ENCODE measurements at places on chromosomes 6 and 20. TPM values are rescaled to one million over a fixed set of nuclear protein-coding genes. Genes with fewer than 3 reads are reported as not detected.

GRCh38 chr6:110214338-110214737, 34.1 kb downstream of the CDC40 start:
- no peaks in the 10 kb centered on the region for H3K27me3 ChIP-seq
- H3K36me3 ChIP-seq: peaks cover 7% of the 10 kb centered on the region
- H3K4me1 ChIP-seq: no peaks in the 10 kb centered on the region
- no peak for DNase-seq
- H3K4me3 ChIP-seq: no peak overlapping the region

Gene C4B
- total RNA-seq: 1,114 TPM

Gene OR11A1
- total RNA-seq: not detected

DNA sequence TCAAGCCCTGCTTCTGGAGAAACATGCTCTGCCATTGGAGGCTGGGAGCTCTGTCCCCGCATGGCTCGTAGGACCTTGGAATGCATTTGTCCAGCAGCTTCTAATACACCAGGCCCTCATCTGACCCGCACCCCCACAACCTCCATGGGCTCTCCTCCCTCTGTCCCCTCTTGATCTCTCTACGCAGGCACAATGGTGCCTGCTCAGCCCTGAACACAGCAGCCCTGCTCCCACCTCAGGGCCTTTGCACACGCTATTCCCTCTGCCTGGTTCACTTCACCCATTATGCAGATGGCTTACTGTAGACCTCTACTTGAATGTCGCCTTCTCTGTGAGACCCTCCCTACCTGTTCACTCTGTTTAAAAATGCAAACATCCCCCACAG, 27.0 kb upstream of the PTGIS start:
- no peak for DNase-seq
- no peak overlapping the region for H3K27ac ChIP-seq
- H3K27me3 ChIP-seq: no peaks in the 10 kb centered on the region

GRCh38 chr6:42210551-42210950, 7.1 kb downstream of the MRPS10 start:
- DNase-seq: no peak
- H3K4me3 ChIP-seq: no peak overlapping the region

- H3K36me3 ChIP-seq: no peaks in the 10 kb centered on the region
- H3K27me3 ChIP-seq: no peaks in the 10 kb centered on the region
- H3K27ac ChIP-seq: no peak overlapping the region
- no peak overlapping the region for H3K4me3 ChIP-seq
Measured at GRCh38 chr6:143562143-143562542, 50.6 kb upstream of the FUCA2 start.

DNA sequence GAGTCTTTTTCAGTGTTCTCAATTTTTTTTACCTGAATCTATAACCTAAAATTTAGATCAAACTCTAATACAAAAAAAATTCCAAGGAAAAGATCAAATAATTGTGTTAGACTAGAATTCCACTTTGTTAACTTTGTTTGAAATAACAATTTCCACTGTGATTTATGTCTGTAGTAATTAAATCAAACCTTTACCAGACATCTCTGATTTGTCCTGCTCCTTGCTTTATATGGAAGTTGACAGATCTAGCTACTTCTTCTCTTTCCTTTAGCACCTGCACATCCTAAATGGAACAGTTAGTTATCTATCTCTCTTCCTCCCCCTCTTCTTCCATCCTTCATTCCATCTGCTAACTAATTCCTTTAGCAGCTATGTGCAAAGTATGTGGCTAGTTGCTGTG, 99.5 kb upstream of the TMEM30A start:
- H3K36me3 ChIP-seq: no peaks in the 10 kb centered on the region
- no peaks in the 10 kb centered on the region for H3K4me1 ChIP-seq
- no peaks in the 10 kb centered on the region for H3K27me3 ChIP-seq
- DNase-seq: no peak

Gene SERINC1
- 131 TPM for total RNA-seq

DNA sequence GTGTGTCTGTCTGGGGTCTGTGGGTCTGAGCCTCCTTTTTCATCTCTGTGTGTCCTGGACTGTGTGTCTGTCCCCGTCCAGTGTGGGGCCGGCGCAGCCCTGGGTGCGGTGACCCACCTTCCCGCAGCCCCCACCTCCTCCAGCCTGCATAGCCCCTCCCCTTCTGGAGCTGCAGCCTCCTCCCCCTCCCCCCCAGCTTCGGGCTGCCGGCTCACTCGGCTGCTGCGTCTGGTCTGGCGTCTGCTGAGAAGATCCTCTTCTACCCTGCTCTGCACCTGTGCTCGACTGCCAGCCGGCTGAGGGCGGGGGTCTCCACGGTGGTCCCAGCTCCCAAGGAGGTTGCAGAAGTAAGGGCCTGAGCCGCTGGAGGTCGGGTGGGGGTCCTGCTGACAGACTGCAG, 7.6 kb upstream of the LKAAEAR1 start:
- no peaks in the 10 kb centered on the region for H3K36me3 ChIP-seq
- no peak for DNase-seq
- H3K27me3 ChIP-seq: no peaks in the 10 kb centered on the region
- no peaks in the 10 kb centered on the region for H3K4me1 ChIP-seq
- H3K27ac ChIP-seq: no peak overlapping the region

DNA sequence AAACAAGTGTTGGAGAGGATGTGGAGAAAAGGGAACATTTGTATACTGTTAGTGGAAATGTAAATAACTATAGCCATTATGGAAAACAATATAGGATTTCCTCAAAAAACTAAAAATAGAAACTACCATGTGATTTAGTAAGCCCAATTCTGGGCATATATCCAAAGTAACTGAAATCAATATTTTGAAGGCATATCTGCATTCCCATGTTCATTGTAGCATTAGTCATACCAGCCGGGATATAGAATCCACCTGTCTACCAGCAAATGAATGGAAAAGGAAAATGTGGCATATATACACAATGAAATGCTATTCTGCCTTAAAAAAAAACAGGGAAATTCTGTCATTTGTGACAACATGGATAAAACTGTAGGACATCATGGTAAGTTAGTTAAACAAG, 15.3 kb upstream of the C6orf58 start:
- no peak overlapping the region for H3K4me3 ChIP-seq
- no peaks in the 10 kb centered on the region for H3K36me3 ChIP-seq
- H3K27ac ChIP-seq: no peak overlapping the region
- H3K4me1 ChIP-seq: no peaks in the 10 kb centered on the region

Gene MROH8
- 5.1 TPM for total RNA-seq

DNA sequence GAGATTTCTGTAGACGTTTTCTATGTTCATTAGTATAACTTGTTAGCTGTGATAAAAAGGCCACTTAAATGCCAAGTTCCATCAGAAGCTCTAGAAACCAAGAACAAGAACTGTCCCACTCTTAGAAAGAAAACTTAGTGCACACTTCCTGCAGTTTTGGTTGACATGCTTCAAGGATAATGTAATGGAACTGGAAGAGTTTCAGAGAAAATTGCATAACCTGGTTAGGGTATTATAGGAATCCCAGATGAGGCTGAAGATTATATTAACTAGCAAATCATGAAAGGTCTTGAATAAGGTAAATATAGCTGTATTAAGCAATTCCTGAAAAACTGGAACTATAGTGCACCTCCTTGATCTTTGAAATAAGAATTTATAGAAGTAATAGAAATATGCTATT, 1.8 kb upstream of the PHACTR2 start:
- no peaks in the 10 kb centered on the region for H3K4me1 ChIP-seq
- H3K27ac ChIP-seq: no peak overlapping the region
- no peaks in the 10 kb centered on the region for H3K27me3 ChIP-seq
- no peak overlapping the region for H3K4me3 ChIP-seq
- DNase-seq: no peak

Gene RSPH9
- 0.19 TPM for total RNA-seq

GRCh38 chr6:161696801-161697200, 422.9 kb upstream of the AGPAT4 start:
- no peaks in the 10 kb centered on the region for H3K4me1 ChIP-seq
- H3K36me3 ChIP-seq: no peaks in the 10 kb centered on the region
- no peak overlapping the region for H3K4me3 ChIP-seq
- H3K27me3 ChIP-seq: no peaks in the 10 kb centered on the region
- no peak for DNase-seq
- no peak overlapping the region for H3K27ac ChIP-seq

GRCh38 chr6:63985223-63985622, 349.6 kb downstream of the PHF3 start:
- no peaks in the 10 kb centered on the region for H3K27me3 ChIP-seq
- H3K36me3 ChIP-seq: no peaks in the 10 kb centered on the region
- DNase-seq: no peak
- H3K4me1 ChIP-seq: no peaks in the 10 kb centered on the region
- H3K4me3 ChIP-seq: no peak overlapping the region

GRCh38 chr20:17871181-17871580, 97.4 kb downstream of the SNX5 start:
- DNase-seq: no peak
- no peak overlapping the region for H3K27ac ChIP-seq
- peaks cover 15% of the 10 kb centered on the region for H3K4me1 ChIP-seq

GRCh38 chr20:48749437-48749836, 78.4 kb downstream of the PREX1 start:
- H3K27me3 ChIP-seq: no peaks in the 10 kb centered on the region
- no peak for DNase-seq
- H3K4me3 ChIP-seq: no peak overlapping the region
- H3K4me1 ChIP-seq: no peaks in the 10 kb centered on the region

DNA sequence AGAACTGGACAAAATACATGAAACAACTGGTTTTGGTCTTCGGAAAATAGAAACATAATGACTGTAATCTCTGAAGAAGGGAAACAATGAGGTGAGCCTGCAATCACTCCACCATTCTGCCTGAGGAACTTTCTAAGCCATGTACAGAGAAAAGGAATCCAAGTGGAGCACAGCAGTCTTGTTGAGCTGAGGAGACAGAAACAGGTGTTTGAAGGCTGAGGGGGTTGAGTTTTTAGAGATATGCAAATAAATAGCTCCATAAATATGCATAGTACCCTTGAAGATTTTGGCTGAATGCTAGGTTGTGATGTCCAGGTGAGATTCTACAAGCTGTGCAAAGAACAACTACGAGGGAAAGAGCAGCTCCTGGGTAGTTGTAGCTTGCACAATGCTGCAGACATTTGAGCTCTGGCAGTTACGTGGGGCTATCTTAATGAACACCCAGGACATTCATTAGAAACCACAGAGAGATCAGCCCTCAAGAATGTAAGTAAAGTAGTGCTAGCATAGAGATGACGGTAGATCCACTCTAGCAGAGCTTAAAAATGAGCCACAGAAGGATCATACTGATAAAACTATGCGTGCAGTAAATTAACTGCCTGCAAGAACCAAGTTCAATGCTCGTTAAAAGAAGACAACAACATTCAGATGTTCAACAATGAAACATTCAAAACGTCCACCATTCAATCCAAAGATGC, 24.3 kb downstream of the TUBB2B start:
- no peaks in the 10 kb centered on the region for H3K4me1 ChIP-seq
- no peaks in the 10 kb centered on the region for H3K27me3 ChIP-seq
- H3K36me3 ChIP-seq: no peaks in the 10 kb centered on the region
- H3K27ac ChIP-seq: no peak overlapping the region

GRCh38 chr20:8972963-8973705, 95.8 kb upstream of the PLCB4 start:
- H3K36me3 ChIP-seq: no peaks in the 10 kb centered on the region
- H3K4me3 ChIP-seq: no peak overlapping the region
- no peaks in the 10 kb centered on the region for H3K27me3 ChIP-seq
- no peak for DNase-seq

- H3K27me3 ChIP-seq: no peaks in the 10 kb centered on the region
- no peak overlapping the region for H3K27ac ChIP-seq
- H3K4me3 ChIP-seq: no peak overlapping the region
- H3K4me1 ChIP-seq: no peaks in the 10 kb centered on the region
Measured at GRCh38 chr6:67811239-67812037, 823.6 kb upstream of the ADGRB3 start.

GRCh38 chr6:124132256-124132655, 328.6 kb downstream of the NKAIN2 start:
- H3K36me3 ChIP-seq: no peaks in the 10 kb centered on the region
- H3K4me1 ChIP-seq: no peaks in the 10 kb centered on the region
- H3K4me3 ChIP-seq: no peak overlapping the region
- DNase-seq: no peak
- H3K27ac ChIP-seq: no peak overlapping the region

GRCh38 chr6:168905451-168906090, 348.1 kb downstream of the THBS2 start:
- H3K27me3 ChIP-seq: no peaks in the 10 kb centered on the region
- H3K27ac ChIP-seq: no peak overlapping the region
- no peak for DNase-seq
- no peaks in the 10 kb centered on the region for H3K4me1 ChIP-seq

DNA sequence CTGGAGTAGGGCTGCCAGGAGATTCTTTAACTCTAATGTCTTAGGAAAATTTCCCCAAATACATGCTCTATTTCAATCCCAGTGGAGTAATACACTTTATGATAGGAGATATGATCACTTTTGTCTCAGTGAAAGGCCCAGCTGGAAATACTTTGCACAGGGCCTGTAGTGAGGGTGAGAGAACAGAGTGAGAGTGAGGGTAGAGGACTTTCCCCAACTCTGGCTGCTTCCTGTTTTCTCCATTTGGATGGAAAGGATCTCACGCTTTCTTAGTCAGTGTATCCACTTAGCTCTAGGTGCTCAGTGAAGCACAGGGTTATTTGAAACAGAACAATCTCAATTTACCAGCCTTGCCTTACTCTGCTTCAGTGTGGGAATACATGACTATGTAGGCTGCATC, 36.6 kb downstream of the FAM229B start:
- H3K27ac ChIP-seq: no peak overlapping the region
- H3K27me3 ChIP-seq: no peaks in the 10 kb centered on the region
- no peak overlapping the region for H3K4me3 ChIP-seq
- no peaks in the 10 kb centered on the region for H3K36me3 ChIP-seq
- H3K4me1 ChIP-seq: no peaks in the 10 kb centered on the region

Gene GJA10
- total RNA-seq: not detected

- no peak for DNase-seq
- peak overlapping the region; percentile 28 for H3K27ac ChIP-seq
- no peak overlapping the region for H3K4me3 ChIP-seq
- H3K36me3 ChIP-seq: peaks cover 2% of the 10 kb centered on the region
- no peaks in the 10 kb centered on the region for H3K4me1 ChIP-seq
Measured at GRCh38 chr6:7254980-7255835, 57.8 kb downstream of the SSR1 start.

Gene SLC35D3
- total RNA-seq: 0.56 TPM

DNA sequence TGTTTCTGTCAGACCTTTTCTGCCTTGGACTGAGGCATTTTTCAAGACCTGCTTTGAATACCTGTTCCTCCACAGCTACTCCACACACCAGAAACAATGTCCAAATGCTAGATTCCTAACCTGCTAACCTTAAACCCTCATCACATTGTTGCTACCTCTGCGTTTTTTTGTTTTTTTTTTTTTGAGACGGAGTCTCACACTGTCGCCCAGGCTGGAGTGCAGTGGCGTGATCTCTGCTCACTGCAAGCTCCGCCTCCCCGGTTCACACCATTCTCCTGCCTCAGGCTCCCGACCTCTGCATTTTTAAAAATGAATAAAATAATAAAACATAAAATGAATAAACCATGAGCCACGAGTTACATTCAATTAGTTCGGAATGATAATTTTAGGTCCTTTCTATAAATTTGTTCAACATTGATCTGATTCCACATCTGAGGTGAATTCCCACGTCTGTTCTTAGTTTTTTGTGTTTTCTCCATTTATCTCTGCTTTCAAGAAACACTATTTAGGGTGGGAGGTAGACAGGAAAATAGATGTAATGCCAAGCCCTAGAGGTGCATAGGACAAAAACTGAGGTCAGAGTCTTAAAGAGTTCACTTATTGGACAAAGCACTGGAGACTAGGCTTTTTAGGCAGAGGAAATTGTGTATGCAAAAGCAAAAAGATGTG, 1.3 kb downstream of the C6orf89 start:
- no peak for DNase-seq
- H3K27me3 ChIP-seq: no peaks in the 10 kb centered on the region
- no peak overlapping the region for H3K4me3 ChIP-seq
- peaks cover 21% of the 10 kb centered on the region for H3K4me1 ChIP-seq
- H3K27ac ChIP-seq: no peak overlapping the region

Gene RFX6
- not detected for total RNA-seq
